M059J (cell line): ENCODE measurements at places on chromosomes 2 and 18. TPM values are rescaled to one million over a fixed set of nuclear protein-coding genes. Genes with fewer than 3 reads are reported as not detected.

GRCh38 chr2:175914846-175915245 is 87.2 kb downstream of the LNPK start:
- DNase-seq: peak; percentile 5

DNA sequence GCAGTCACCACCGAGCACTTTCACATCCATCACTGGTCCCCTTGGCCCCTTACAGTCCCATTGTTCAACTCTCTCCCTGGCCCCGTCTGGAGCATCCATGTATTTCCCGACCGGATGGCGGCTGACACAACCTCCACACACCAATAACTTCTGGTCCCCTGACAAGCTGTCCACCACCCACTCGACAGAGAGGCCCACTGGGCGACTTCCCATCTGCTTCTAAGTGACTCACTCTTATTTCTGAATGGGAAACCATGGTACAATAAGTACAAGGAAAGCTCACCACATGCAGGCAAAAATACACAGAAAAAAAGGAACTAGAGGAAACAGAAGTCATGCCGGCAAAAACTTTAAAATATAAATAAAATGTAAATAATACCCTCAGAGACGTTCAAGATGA is 82.9 kb upstream of the RAB12 start:
- peak; percentile 9 for DNase-seq

DNA sequence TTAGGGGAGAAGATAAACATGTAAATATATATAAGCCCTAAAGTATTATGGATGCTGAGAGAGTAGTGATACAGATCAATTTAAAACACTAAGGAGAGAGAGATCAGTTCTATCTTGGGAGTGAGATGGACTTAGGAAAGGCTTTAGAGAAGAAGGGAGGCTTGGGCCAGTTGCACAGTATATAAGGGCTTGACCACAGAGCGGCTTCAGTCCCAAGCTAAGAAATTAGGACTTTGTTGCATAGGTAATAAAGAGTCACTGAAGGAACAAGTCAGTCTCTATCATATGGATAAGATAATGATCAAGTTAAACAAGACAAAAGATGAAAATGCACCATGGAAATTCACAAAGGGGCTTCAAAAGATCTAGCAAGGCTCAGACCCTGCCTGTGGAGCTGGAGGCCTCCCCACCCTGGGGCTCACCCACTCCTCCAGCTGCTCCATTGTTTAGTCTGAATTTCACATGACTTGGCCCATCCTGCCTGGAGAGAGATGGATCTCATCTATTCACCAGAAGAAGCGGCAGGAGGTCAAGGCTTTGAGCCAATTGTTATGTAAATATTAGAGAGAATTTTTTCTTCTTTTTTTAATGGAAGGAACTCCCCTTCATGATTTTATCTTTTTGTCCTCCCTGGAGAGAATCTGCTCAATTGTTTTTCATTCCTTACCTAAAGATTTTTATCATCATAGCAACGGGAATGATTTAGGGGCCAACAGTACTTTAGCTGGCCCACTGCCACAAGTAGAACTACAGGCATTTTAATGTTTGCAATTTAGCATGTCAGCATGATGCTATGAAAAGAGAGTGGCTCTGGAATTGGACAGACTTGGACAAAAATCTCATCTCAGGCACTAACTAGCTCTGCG is 44.0 kb downstream of the GYPC start:
- DNase-seq: no peak

DNA sequence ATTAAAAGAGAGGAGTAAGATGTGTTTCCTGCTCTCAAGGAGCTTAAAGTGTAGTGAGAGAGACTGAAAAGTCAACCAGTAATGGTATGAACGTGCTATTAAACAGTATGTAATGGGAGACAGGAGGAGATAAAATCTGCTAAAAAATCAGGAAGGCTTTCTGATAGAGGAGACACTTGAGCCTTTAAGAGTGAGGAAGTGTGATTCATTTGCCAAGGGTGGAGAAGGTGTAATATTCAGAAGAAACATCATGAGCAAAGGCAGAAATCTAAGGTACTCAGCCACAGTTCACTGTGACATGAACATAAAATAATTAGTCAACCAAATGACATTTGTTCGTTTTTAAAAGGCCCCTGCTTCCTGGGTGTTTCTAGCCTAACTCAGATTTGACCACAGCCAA is 137.8 kb upstream of the SKOR2 start:
- DNase-seq: no peak

DNA sequence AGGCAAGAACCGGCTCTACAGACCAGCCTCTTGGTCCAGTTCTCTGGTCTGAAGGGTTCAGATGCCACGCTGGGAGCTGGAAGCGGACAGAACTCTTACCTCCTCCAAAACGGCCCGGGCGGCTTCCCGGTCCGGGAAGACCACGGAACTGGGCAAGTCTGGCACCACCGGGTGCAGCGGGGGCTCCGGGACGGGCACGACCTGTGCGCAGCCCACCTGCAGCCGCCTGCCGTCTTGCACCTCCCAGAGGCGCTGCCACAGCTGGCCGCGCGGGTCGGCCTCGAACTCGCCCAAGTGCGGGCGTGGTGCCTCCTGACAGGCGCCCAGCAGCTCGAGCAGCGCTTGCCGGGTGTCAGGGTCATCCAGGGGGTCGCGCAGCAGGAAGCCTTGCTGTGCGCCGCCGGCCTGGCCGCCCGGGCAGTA is 773 bp downstream of the CMPK2 start:
- DNase-seq: no peak

- DNase-seq: no peak
Measured at GRCh38 chr2:168601741-168602140, 145.7 kb downstream of the CERS6 start.

DNA sequence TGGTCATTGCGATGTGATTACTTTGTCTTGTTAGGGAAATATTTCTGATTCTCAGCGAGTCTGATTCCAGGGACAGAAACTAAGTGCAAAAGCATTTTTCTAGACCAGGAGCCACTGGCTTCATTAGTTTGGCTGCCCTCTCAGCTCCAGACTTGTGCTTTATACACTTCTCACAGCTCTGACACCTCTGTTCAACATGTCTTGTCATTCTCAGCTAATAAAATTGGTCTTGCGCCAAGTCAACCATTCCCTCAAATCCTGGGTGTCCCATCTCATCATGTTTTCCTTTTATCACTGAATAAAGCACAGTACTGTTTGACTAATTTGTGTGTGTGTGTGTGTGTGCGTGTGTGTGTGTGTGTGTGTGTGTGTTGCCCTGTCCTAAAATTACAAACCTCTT is 215.5 kb upstream of the EPHA4 start:
- DNase-seq: no peak

- peak; percentile 25 for DNase-seq
Measured at GRCh38 chr2:100281521-100282438, 40.5 kb downstream of the LONRF2 start.

DNA sequence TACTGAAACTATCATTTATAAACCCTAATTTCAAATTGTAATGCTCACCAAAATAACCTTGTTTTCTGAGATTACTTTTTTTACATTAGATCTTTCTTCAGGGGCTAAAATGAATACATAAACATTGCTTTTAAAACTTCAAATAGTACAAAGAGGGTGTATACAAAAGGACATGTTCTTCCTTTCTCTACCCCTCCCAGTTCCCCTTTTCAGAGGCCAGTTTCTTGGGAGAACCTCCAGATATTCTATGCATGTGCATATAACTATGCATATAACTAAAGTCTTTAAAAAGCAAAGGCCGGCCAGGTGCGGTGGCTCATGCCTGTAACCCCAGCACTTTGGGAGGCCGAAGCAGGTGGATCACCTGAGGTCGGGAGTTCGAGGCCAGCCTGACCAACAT is 10.6 kb upstream of the FAM117B start:
- no peak for DNase-seq

GRCh38 chr2:203631068-203631757 is 75.2 kb upstream of the CD28 start:
- peak; percentile 30 for DNase-seq

DNA sequence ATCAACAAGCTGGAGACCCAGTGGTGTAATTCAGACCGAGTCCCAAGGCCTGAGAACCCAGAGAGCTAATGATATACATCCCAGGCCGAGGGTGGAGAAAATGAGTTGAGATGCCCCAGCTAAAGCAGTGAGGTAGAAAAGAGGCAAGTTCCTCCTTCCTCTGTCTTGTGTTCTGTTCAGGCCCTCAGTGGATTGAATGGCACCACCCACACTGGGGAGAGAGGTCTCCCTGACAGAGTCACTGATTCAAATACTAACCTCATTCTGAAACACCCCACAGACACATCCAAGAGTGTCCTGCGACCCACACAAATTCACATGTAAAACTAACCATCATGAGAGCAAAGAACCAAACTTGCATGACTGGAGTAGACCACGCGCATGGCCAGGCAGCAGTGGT is 215.3 kb downstream of the ANAPC1 start:
- DNase-seq: no peak

- DNase-seq: no peak
Measured at GRCh38 chr2:231336236-231336635, 59.3 kb upstream of the B3GNT7 start.

DNA sequence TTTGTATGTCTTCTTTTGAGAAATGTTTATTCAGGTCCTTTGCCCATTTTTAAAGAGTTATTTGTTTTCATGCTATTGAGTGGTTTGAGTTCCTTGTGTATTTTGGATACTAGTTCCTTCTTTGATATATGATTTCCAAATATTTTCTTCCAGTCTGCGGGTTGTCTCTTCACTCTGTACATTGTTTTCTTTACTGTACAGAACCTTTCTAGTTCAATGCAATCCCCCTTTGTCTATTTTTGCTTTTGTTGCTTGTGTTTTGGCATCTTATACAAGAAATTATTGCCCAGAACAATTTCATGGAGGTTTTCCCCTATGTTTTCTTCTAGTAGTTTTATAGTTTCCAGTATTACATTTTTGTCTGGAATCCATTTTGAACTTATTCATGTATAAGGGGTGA is 62.5 kb upstream of the ACVR1C start:
- no peak for DNase-seq

- DNase-seq: no peak
Measured at GRCh38 chr2:86022661-86023365, 82.9 kb downstream of the POLR1A start.

The PAIP2B gene
- 0.52 and 0.81 TPM in 2 replicates for total RNA-seq

The GALR1 gene
- total RNA-seq: not detected in 2 replicates

The NDC80 gene
- total RNA-seq: 52.0 and 65.8 TPM in 2 replicates

The KCNIP3 gene
- 3.3 and 5.8 TPM in 2 replicates for total RNA-seq

The CROCC2 gene
- not detected in 2 replicates for total RNA-seq

The TEX44 gene
- not detected in 2 replicates for total RNA-seq

The GPR39 gene
- 8.2 and 10.7 TPM in 2 replicates for total RNA-seq

The CPLX4 gene
- not detected in 2 replicates for total RNA-seq

The SPOPL gene
- 17.2 and 19.5 TPM in 2 replicates for total RNA-seq

The ELOA2 gene
- not detected in 2 replicates for total RNA-seq
